ENCODE measurements at places on chromosomes 7 and 10. TPM values are rescaled to one million over a fixed set of nuclear protein-coding genes. Genes with fewer than 3 reads are reported as not detected.

Gene CALHM1
- total RNA-seq: not detected

Gene GPR26
- not detected for total RNA-seq

Gene EGR2
- total RNA-seq: 0.11 TPM

DNA sequence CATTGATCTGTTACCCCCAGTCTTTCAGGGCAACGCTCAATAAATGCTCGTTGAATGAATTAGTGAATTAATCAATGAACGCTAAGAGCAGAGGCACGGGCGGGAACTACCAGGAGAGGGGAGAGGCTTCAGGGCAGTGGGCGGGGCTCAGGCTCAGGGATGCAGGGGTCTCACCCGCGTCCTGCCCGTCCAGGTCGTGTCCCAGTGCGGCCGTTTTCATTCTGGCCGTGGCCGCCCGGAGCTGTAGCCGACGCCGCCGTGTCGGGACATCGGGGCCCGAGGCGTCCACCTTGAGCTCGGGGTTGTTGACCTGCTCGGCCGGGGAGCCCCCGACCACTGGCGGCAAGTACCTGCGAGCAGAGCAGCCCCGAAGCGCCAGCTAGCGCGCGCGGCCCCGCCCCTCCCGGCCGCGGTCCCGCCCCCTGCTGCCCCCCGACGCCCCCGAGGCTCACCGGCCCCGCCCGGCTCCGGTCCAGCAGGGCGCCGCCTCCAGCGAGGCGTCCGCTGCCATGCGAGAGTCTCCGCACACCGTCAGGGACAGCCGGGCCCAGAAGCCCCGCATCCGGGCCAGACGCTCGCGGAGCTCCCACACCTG lies 2.8 kb upstream of the GAL3ST4 start:
- H3K4me1 ChIP-seq: peaks cover 43% of the 10 kb centered on the region
- no peak for DNase-seq
- no peak overlapping the region for H3K27ac ChIP-seq

- H3K4me1 ChIP-seq: no peaks in the 10 kb centered on the region
- no peak overlapping the region for H3K27ac ChIP-seq
Measured at GRCh38 chr10:31819391-31819820, 109.2 kb downstream of the ARHGAP12 start.
